Posterior vena cava (tissue), 2 donors: ENCODE measurements at places on chromosomes 16 and 17. TPM values are rescaled to one million over a fixed set of nuclear protein-coding genes. Genes with fewer than 3 reads are reported as not detected.

Gene ZNF785
- 10.5 TPM for total RNA-seq

Gene NLRC3
- 0.81 TPM for total RNA-seq

Gene TMEM235
- total RNA-seq = not detected

GRCh38 chr17:1783271-1783670, 21.4 kb downstream of the SERPINF1 start:
- peak; percentile 88 for DNase-seq

DNA sequence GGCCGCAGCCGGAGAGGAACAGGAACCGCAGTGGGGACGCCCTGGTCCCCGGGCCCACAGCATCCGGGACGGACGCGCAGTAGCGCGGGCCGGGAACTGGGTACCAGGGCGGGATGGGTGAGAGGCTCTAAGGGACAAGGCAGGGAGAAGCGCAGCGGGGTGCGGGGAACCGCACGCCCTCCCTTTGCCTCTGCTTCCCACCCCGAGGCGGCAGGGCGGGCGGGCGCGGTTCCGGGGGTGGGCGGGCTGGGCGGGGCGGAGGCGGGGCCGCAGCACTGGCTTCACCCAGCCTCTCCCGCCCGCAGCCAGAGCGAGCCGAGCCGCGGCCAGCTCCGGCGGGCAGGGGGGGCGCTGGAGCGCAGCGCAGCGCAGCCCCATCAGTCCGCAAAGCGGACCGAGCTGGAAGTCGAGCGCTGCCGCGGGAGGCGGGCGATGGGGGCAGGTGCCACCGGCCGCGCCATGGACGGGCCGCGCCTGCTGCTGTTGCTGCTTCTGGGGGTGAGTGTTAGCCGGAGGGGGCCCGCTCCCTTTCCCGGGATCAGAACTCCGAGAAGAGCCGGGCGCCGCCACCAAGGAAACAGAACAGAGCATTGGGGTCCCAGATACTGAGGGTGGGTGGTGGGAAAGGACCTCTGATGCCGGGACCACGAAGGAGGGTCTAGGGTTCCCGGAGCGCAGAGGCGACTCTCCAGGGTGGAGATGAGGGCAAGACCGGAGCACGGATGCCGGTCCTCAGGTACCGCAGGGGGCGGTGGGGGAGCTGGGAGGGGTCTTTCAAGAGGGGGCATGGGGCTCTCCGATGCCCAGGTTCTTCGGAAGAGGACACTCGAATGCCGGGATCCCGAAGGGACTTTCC, at the start of gene NGFR:
Gene NGFR (plus strand): TSS at position 308 of the 856 bp plus-strand sequence. CDS start 125 bp downstream, at position 433.
- no peak for DNase-seq

GRCh38 chr17:27471321-27472269, 15.3 kb downstream of the KSR1 start:
- peak; percentile 58 for DNase-seq
